Stimulated activated CD4-positive, alpha-beta T cell treated with anti-CD3 and anti-CD28 coated beads, Interleukin-2, amount 100 ng/mL, for 48 hours (primary cell): ENCODE measurements at places on chromosomes 6 and 20.

- DNase-seq = no peak
Observed at GRCh38 chr20:62856931-62857619, 4.5 kb downstream of the TCFL5 start.

GRCh38 chr6:150417250-150417649 lies 48.4 kb downstream of the IYD start:
- no peak for DNase-seq

DNA sequence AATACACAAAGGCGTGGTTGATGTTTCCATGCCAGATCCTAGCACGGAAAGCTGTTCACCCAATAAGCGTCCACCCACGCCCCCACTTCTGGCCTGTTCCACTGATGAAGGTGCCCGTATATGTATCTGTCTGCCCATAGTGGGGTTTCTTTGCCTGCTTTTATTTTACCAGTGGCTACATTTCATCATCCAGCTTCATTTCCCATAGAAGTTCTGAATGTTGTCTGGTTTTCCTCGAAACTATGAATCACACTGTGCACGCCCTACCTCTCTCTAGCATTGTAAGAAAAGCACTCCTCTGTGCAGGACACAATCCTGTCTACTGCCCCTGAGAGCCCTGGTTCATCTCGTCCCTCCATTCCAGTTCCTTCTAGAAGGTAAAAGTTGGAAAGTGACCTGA lies 8.8 kb upstream of the CD93 start:
- no peak for DNase-seq

DNA sequence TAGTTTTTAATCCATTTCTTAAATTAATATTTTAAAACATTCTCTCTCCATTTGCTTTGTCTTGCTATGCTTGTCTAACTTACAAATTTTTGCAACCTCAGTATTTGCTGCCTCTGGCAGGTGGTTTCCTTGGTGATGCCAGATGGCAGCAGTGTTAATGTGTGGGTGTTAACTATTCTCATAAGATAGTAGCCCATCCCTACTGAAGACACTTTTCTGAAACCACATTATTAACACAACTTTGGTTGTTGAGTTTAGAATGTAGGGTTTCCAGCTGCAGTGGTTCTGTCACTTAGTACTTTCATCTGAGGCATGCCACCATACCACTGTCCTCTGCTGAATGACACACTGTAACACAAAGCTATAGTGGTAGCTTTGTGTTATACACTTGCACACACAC lies 75.1 kb downstream of the MYO6 start:
- DNase-seq = no peak

DNA sequence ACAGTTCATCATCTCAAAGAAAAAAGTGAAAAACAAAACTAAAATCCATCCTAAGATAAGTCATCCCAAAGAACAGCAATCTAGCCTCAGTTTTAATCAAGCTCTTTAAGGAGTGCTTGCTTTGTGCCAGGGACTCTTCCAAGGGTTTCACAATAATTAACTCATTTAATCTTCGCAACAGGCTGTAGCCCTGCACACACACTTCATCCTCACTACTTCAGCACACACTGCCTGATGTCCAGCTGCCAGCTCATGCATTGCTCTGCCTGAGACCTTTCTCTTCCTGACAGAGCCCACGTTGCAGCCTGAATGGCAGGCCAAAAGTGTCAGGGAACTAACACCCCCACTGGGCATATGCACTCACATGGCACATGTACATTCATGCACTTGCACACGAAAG lies 21.2 kb upstream of the PTPRT start:
- DNase-seq = no peak

GRCh38 chr6:42368181-42368580 lies 83.5 kb downstream of the TRERF1 start:
- DNase-seq = no peak

DNA sequence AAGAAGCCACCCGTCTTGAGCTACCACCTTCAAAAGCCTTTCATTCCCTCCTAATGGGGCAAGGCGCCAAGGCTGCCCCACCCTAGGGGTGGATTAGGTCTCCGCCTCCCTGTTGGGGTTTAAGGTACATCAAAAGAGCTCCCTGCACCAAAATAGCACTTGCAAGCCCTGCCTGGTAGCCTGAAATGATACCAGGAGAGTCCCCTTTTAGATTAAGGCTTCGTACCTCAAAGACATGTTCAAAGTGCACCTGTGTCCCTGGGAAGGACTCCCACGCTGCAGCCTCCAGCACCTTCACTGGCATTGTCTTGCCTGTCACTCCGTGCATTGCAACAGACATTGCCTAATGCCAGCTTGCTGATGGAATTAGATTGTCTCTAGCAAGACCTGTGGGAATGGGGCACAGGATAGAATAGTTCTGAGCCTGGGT lies 15.7 kb upstream of the CDKN1A start:
- DNase-seq = no peak

DNA sequence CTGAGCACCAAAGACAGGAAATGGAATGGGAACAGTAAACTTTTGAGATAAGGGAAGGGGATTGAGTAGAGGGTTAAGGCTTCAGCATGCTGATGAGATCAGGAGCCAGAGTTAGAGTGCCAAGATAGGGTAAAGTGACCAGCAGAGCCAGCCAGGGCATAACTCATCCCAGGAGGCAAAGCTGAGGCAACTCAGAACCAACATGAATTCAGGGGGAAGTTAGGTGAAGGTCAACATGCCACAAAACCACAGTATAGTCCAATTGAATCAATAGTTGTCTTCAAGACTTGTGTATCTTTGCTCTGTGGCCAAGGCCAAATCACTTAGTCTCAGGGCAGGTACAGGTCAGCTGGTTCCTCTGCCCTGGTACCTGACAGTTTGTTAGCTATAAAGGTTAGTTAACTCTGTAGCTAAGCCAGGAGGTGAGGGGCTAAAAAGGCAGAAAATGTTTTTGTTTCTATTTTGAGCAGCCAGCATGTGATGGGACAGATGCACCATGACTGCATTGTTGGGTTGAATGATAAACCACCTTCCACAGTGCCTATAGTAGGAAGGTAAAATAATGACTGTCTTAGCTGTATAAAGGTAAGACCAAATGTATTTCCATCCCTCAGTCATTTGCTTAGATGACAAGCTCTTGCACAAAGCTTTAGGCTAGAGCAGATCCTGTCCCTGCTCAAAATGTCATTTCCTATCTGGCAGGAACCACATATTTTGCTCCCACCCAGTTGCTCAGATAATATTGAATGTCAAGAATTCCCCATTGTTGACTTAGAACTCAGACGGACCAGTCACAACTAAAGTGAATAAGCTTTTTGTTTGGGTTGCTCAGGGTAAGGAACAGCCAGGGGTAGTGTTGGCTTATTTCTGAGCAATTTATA lies 15.8 kb downstream of the RNF8 start:
- DNase-seq = no peak

GRCh38 chr6:47302043-47302442 lies 7.7 kb downstream of the TNFRSF21 start:
- DNase-seq = no peak

DNA sequence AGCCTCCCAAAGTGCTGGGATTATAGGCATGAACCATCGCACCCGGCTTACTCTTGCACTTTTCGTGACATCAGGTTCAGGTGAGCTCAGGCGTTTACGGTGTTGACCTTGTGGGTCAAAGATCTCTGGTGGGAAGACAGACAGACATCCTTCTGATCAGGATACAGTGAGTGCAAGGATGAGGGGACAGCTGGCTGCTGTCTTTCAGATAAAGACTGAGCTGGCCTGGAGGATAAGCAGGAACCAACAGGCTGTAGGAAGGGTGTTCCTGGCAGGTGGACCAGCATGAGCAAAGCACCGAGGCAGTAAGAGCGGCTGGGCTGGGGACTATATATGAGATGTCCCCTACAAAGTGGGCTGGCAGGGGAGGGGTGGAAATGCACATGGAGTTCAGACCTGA lies 11.1 kb upstream of the GTSF1L start:
- no peak for DNase-seq

DNA sequence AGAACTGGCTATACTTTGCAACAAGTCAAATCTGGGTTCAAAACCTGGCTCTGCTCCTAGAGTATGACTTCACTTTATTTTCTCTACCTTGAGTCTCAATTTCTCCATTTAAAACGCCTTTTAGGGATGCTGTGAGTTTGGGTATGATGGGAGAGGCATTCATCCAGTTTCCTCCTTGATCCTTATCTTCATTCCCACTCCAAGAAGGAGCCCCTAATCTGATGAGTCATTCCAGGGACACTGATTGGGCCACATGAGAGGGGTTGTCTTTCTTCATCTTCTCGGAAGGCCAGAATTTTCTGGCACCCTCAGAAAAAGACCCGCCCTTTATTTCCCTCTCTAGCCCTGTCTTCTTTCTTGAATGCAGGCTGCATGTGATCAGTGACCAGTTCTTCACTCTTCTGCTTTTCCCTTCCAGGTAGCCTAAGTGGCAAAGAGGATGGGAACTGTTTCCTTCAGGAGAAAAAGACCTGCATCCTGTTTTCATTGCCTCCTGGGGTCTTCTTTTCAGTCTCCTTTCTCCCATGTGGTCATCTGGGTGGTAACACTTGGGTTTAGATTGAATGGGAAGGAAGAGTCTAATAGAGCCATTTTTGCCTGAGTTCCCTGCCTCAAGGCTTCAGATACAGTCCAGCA lies 32.1 kb upstream of the PNRC1 start:
- DNase-seq = no peak

- DNase-seq = no peak
Observed at GRCh38 chr6:41694815-41695526, 40.4 kb downstream of the TFEB start.

DNA sequence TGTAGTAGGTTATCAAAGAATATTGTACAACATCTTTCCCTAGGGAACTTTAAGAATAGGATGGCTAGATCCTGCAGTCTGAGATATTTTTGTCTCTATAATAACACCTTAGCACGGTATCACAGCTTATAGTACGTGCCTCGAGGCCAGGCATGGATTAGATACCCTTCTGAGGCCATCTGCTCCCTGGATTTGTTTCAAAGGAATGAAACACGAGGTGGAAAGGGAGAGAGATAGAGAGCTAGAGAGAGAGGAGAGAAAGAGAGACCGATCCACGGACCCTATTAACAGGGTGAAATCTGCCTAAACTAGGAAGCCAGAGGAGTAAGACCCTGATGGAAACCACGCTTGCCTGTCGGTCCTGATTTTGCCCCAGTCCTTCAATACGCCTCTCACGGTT lies 92.5 kb downstream of the CD83 start:
- no peak for DNase-seq

DNA sequence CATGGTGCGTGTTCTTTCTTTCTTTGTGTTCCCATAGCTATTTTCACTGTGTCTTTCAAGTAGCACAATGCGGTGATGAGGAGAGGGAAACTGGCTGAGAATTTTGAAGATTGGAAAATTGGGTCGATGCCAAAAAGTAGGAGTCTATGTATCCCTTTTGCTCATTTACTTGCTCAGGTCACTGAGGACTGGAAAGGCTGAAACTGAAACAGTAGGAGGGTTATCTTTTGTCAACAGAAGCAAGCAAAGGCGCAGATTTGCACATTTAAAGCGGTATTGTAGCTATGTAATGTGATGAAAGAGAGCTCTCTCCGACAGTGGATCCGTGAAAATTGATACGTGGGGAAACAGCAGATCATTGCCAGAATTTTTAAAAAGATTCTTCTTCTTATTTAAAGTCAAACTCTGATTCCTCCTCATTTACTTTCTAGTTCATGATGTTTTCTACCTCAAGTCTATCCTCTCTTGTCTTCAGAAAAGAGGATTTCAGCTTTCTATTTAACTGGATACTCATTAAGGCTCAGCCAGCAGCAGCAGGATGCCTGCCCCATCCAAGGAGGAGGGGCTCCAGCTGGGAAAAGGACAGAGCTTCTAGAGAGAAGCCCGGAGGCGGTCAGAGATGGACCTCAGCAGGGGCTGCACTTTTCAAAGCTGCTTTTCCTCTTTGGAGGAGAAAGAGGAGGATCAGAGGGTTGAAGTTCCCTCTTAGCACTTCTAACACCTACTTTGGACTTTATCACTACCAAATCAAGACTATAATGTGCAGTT lies 15.9 kb upstream of the FYN start:
- DNase-seq = no peak

DNA sequence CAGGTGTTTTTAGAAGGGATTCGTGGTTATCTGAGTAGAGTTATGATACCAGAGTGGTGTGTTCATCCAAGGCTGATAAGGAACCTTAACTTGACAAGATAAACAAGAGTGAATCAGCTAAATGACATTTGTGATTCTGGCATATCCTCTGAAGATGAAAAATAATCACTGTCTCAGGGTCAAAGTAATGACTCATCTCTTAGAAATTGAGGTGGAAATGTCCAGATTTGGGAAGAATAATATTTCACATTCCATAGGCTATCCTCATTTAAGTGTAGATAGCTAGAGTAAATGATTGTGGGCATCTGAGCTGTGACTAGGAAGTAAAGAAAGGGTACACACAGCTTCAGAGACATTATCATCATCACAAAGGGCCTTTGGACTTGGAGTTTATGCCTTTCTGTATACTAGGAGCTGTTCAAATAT lies 255.7 kb downstream of the GJA1 start:
- no peak for DNase-seq

GRCh38 chr6:14423330-14423729 lies 305.8 kb downstream of the CD83 start:
- DNase-seq = no peak

DNA sequence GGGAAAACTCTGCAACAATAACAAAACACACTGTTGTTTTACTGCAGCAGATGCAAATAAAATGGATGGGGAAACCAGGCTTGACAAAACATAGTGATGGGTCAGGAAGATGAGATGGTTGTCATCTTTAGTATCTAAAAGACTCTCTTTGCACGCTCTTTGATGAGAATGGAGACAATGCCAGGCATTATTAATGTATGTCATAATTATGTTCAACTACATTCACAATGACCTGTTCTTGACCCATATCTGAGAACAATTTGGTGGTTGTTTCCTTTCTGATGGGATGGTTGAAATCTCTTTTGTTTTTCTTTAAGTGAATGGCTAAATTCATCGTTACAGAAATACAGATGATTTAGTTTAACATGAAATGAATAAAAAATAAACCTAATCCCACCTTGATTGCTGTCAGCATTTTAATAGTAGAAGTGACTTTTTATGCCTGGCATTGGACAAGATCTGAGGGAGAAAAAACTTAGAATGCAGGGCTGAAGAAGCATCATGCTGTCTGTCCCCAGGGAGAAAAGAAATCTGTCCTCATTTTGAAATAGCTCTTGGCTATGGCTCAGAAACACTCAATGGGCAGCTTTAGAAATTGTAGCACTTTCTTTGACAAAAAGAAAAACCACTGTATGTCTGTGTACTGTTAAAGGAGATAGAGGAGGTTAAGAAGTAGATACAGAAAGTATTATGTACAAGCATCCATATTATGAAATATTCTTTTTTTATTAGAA lies 12.4 kb upstream of the GRIK2 start:
- DNase-seq = no peak

- no peak for DNase-seq
Observed at GRCh38 chr6:129901910-129902309, 40.8 kb upstream of the TMEM244 start.
